ENCODE measurements at places on chromosomes 5 and 9. TPM values are rescaled to one million over a fixed set of nuclear protein-coding genes. Genes with fewer than 3 reads are reported as not detected.

GRCh38 chr5:10396552-10396951 lies 43.1 kb downstream of the MARCHF6 start:
- DNase-seq = no peak

DNA sequence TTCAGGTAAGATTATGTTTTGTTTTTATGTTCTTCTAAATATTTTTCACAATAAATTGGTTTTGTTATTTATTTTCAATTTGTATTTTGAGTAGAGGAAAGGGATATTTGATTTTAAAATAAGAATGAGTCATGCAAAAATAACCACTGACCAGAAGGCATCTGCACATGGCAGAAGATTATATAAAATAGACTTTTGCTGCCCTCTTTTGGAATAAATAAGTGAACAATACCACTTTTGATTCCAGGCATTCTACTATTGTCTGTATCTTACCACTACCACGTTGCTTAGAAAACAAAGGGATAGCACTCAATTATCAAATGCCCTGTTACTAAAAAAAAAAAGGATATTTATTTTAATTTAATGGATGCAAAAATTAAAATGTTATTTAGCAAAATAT lies 227.3 kb upstream of the ITGA1 start:
- no peak for DNase-seq

DNA sequence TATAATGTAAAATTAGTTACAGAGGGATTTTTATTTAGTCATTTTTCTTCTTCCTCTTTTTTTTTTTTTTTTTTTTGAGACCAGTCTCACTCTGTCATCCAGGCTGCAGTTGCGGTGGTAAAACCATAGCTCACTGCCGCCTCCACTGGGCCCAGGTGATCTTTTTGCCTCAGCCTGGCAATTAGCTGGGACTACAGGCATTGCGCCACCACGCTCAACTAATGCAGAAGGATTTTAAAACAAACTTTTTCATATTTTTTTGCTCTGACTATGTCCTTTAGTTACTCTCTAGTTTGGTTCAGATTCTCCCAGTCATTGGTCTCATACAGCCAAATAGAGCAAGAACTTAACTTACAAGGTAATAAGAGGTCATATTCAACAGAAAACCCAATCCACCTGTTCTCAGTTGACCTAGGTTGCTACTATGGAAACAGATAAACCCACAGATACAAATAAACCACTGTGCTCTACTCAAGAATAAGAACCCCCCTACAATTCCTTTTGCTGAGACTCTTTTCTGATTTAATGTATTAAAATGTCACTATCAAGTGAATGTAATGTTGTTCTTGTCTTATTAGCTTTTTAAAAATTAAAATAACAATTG lies 50.1 kb upstream of the TTC39B start:
- DNase-seq = no peak

The IL4 gene
- not detected for total RNA-seq

The HK3 gene
- not detected for total RNA-seq

The GRIN3A gene
- total RNA-seq = not detected

The BTNL3 gene
- not detected for total RNA-seq

The F2R gene
- 13.4 TPM for total RNA-seq

The MEGF10 gene
- total RNA-seq = not detected

The TMEM141 gene
- total RNA-seq = 57.5 TPM
